Bladder microvascular endothelial cell (primary cell): ENCODE measurements at places on chromosomes 1 and 21. TPM values are rescaled to one million over a fixed set of nuclear protein-coding genes. Genes with fewer than 3 reads are reported as not detected.

The EFNA3 gene
- total RNA-seq = 1.3 and 1.8 TPM in 2 replicates

The UBAP2L gene
- total RNA-seq = 31.9 and 123 TPM in 2 replicates

The AMY2A gene
- not detected in 2 replicates for total RNA-seq

The C1orf74 gene
- 1.9 and 2.4 TPM in 2 replicates for total RNA-seq

The IKBKE gene
- total RNA-seq = 6.5 and 35.0 TPM in 2 replicates

The OR14K1 gene
- not detected in 2 replicates for total RNA-seq

The CNTN2 gene
- total RNA-seq = not detected in 2 replicates

The EDN2 gene
- total RNA-seq = not detected in 2 replicates

The C21orf58 gene
- 4.9 and 5.2 TPM in 2 replicates for total RNA-seq

The CHI3L2 gene
- total RNA-seq = not detected in 2 replicates

The NUF2 gene
- total RNA-seq = 9.2 and 14.2 TPM in 2 replicates

The PRRX1 gene
- total RNA-seq = 0.31 and 0.49 TPM in 2 replicates

The TRNP1 gene
- total RNA-seq = 5.2 and 5.8 TPM in 2 replicates

The OPRD1 gene
- total RNA-seq = under 0.01 TPM in 1 of 2 replicates, not detected in the other

The SERBP1 gene
- total RNA-seq = 183 and 288 TPM in 2 replicates

The FCGR2B gene
- total RNA-seq = not detected in 2 replicates
